Endothelial cell of coronary artery (primary cell): ENCODE measurements at places on chromosomes 11 and 22. TPM values are rescaled to one million over a fixed set of nuclear protein-coding genes. Genes with fewer than 3 reads are reported as not detected.

The C22orf31 gene
- not detected in 2 replicates for total RNA-seq

The POU2AF2 gene
- not detected in 2 replicates for total RNA-seq

The BTBD18 gene
- total RNA-seq = not detected in 2 replicates

The GGT1 gene
- total RNA-seq = 0.66 and 0.90 TPM in 2 replicates

The MTFP1 gene
- 31.8 and 32.6 TPM in 2 replicates for total RNA-seq

The PANX2 gene
- total RNA-seq = 0.75 and 0.99 TPM in 2 replicates

The VSIG2 gene
- 0.54 and 0.85 TPM in 2 replicates for total RNA-seq

The PATE4 gene
- total RNA-seq = not detected in 2 replicates

The DBX1 gene
- not detected in 2 replicates for total RNA-seq

The VPS11 gene
- total RNA-seq = 26.3 and 27.6 TPM in 2 replicates

The GLB1L2 gene
- total RNA-seq = 0.19 and 0.36 TPM in 2 replicates

The OR5W2 gene
- total RNA-seq = not detected in 2 replicates

The LRRC74B gene
- not detected in 2 replicates for total RNA-seq

The C11orf21 gene
- not detected in 2 replicates for total RNA-seq

The KCNJ1 gene
- total RNA-seq = not detected in 2 replicates

The OR2AG2 gene
- 0.09 and 0.18 TPM in 2 replicates for total RNA-seq

The SCGB2A2 gene
- total RNA-seq = not detected in 2 replicates

The OR52E6 gene
- total RNA-seq = not detected in 2 replicates

The GRM5 gene
- total RNA-seq = 0.18 TPM in 1 of 2 replicates, not detected in the other

The FLRT1 gene
- total RNA-seq = not detected in 2 replicates

The OR8B3 gene
- total RNA-seq = not detected in 2 replicates

The PNPLA3 gene
- total RNA-seq = 0.27 and 0.85 TPM in 2 replicates

The INS gene
- total RNA-seq = not detected in 2 replicates

The MYO7A gene
- 0.18 and 0.19 TPM in 2 replicates for total RNA-seq

The P2RX3 gene
- total RNA-seq = not detected in 2 replicates

The IFITM10 gene
- total RNA-seq = 0.09 and 0.56 TPM in 2 replicates

The TOMM22 gene
- total RNA-seq = 73.9 and 100 TPM in 2 replicates

The FOLR1 gene
- total RNA-seq = not detected in 2 replicates

The SEPTIN3 gene
- 0.09 TPM in 1 of 2 replicates, not detected in the other for total RNA-seq

The SUSD2 gene
- total RNA-seq = 0.09 and 0.94 TPM in 2 replicates

The LYVE1 gene
- 0.19 and 0.54 TPM in 2 replicates for total RNA-seq

The CHST1 gene
- total RNA-seq = 19.0 and 43.4 TPM in 2 replicates

The LSP1 gene
- 1.5 and 1.9 TPM in 2 replicates for total RNA-seq

The CNIH2 gene
- total RNA-seq = 0.09 TPM in 2 replicates

The BBOX1 gene
- not detected in 2 replicates for total RNA-seq

The PATE2 gene
- 0.09 TPM in 2 replicates for total RNA-seq

The ANO1 gene
- total RNA-seq = 0.09 and 0.47 TPM in 2 replicates

The MIAT gene
- total RNA-seq = 0.27 and 0.47 TPM in 2 replicates

The NPTXR gene
- total RNA-seq = 0.18 and 0.47 TPM in 2 replicates

The TRIM49 gene
- not detected in 2 replicates for total RNA-seq

The ANO9 gene
- 0.09 TPM in 2 replicates for total RNA-seq

The NLRP14 gene
- total RNA-seq = 0.09 and 0.45 TPM in 2 replicates

The RAB1B gene
- 75.9 and 80.9 TPM in 2 replicates for total RNA-seq

The C1QTNF4 gene
- total RNA-seq = 0.18 and 0.28 TPM in 2 replicates

The USH1C gene
- not detected in 2 replicates for total RNA-seq

The PLAAT4 gene
- total RNA-seq = 0.81 and 2.9 TPM in 2 replicates

The KBTBD3 gene
- total RNA-seq = 3.6 and 4.4 TPM in 2 replicates

The SLC5A1 gene
- total RNA-seq = not detected in 2 replicates

The CDC45 gene
- total RNA-seq = 12.5 and 35.9 TPM in 2 replicates

The ELFN2 gene
- 0.09 and 0.47 TPM in 2 replicates for total RNA-seq

The RAG2 gene
- not detected in 2 replicates for total RNA-seq

The PPM1F gene
- 98.9 and 128 TPM in 2 replicates for total RNA-seq

The TBX1 gene
- 6.5 and 13.4 TPM in 2 replicates for total RNA-seq

The TRIM66 gene
- 5.0 and 6.4 TPM in 2 replicates for total RNA-seq
